NCI-H1417 (cell line): ENCODE measurements at places on chromosomes 5 and 9.
A peak's percentile ranks its signal among the peaks of the same experiment; 100 is the strongest.

DNA sequence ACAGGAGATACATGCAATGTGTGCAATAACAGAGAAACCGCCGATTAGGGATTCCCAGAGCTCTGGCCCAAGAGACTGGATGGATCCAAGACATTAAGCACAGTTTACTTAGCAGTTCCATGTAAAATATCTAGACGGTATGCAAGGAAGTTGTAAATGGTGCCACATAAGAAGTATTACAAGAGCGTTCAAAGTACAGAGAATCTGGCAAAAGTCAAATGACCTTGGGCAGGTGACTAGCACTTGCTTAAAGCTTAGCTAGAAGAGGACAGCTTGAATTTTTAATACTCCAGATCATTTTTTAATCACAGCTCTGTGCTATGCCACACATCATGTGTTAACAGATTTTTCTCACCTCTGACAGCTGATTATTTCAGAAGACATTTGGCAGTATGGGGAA, 72.3 kb upstream of the TNPO1 start:
- no peak for DNase-seq

GRCh38 chr9:37283730-37284325, 138.7 kb upstream of the GRHPR start:
- no peak for DNase-seq

DNA sequence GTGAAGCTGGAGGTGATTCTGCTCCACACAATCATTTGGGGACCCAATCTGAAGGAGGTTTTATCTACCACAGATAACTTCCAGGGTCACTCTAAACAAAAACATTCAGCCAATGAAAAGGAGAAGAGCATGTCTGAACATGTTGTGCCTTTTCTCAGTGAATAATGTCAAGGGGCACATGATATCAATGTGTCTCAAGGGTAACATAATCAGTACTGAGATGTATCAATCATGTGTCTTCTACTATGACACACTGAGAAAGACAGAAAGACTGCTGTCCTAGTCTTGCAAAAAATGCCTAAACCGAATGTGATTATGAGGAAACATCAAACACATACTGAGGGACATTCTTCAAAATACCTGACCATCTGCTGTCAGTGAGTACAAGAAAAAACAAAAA, 25.4 kb upstream of the RASA1 start:
- DNase-seq: no peak

DNA sequence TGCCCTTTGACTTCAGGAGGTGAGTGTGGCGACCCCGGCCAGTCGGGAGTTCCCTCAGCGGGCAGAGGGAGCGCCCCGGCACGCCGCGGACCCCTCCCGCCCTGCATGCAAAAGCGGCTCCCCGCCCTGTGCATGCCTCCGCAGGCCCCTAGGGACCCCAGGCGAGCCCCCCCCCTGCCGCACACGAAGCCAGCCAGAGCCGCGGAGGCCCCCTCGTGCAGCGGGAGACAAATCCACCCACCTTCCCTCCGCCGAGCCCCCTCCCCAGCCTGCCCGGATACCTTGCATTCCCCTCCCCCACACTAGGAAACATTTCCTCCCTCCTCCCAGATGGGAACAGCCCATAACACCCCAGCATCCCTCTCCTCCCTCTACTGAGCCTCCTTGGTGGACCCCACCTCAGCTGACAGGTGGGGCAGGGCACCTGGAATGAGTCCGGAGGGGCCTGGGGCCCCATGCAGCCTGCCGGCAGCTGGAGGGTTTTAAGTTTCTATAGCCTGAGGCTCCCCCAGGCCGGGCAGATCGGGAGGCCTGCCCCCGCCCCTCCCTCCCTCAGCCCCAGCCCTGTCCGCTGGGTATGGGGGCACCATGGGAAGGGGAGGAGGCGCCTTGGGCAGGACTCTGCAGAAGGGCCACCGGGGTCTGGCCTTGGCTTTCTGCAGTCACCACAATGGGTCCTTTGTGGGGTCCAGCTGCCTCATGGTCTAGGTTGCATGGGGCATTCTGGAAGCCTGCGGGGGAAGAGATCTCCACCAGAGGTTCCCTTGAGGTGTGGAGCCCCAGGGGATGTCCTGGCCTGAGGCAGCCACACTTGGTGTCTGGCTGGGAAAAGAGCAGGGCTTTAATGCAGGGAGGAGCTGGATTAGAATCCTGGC, 601 bp downstream of the ERGIC1 start:
- peak; percentile 38 for DNase-seq

DNA sequence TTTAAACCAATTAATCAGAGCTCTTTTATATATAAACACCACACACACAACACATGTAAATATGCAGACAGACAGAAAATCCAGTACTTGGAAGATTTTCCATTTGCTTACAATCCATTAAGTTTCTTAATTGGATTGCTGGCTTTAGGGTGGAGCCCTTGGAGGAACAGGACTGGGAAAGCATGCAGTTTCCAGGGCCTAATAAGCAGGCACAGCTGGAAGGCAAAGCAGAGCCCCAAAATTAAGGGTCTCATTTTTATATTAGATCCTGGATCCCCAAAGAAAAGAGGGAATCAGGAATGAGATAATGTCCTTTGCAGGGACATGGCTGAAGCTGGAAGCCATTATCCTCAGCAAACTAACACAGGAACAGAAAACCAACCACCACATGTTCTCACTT, 13.1 kb upstream of the SMC2 start:
- DNase-seq: no peak

DNA sequence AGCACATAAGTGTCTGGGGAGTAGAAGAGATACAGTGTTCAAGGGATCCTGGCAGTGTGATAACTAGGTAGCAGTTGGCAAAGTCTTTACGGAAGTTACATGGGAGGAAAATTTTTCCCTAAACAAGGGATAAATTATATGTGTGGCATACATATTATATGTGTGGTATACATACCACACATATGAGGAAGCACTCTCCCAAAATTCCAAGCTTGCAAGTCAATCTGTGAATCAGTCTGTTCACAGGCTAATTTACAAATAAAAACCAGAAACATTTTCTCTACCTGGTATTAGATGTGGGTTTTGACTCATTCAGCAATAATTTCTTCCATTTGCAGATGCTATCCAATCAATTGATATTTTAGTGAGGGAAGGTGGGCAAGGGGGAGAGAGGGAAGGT, 110.0 kb downstream of the ISOC1 start:
- no peak for DNase-seq

- DNase-seq: peak; percentile 19
Observed at GRCh38 chr9:70392189-70392588, 22.3 kb downstream of the KLF9 start.

DNA sequence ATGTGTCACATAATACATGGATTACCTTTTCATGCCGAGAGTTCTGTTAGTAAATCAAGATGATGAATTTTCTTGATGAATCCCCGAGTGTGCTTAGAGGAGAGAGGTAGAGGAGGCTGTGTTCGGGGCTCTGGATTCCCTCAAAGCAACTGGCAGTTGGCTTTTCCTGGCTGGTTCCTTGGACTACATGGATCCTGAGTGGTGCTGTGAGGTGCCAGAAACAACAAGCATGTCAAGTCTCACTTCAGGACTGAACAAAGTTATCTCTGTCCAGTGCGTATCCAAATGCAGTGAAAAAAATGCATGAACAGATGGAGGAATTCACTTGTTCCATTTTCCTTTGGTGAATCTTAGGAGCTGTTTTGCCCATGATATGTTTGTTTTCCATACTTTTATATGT, 231.7 kb downstream of the FBXL7 start:
- no peak for DNase-seq

GRCh38 chr5:173205916-173206315, 29.1 kb downstream of the NKX2-5 start:
- DNase-seq: no peak

DNA sequence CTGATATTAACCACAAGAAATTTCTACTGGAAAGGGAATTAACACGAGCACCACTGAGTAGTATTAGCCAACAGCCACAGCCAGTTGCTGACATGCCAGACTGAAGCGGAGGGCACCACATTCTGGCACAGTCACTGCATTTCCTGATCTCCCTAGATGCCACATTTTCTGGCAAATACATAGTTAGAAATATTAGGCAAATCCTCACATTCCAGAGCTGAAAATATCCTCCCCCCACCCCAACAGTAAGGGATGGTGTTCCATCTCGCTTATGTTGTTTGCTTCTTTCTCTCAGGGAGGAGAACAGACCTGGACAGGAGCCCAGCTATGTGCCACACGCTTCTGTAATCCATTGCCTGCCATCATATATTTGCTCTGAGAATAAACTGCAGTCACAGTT, 32.8 kb upstream of the MCTP1 start:
- DNase-seq: no peak

DNA sequence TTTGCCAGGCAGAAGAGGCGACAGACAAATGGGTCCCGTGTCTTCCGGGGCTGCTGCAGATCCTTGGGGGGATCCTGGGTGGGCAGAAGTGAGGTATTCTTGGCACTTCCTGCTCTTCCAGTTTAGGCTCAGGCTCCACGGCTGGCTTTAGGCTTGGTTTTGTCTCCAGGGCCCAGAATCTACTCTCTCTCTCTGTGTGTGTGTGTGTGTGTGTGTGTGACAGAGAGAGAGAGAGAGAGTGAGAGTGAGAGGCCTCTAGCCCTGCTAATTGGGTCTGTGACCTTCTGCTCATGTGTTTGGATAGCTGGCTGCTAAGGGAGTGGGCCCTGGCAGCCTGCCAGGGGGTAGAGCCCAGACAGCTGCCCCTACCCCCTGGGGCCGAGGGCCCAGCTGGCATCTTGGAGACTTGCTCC, 39.3 kb downstream of the CRB2 start:
- peak; percentile 97 for DNase-seq

DNA sequence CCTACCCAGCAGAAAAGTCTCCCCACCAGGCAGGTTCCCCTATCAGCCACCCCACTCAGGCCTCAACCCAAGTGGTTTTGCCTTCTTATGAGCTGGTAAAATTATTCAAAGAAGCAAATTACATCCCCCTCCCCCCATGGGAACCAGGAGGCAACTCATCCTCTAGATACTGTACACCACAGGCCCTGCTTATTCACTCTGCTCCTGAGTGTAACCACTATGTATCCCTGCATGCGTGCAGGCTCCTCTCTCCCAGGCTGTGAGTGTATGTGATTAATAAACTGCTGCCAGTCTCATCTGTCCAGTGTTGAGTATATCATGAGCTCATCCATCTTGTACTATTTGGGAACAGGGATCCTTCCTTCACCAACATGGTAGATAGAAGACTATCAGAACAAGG, 8.6 kb downstream of the KCTD16 start:
- no peak for DNase-seq

DNA sequence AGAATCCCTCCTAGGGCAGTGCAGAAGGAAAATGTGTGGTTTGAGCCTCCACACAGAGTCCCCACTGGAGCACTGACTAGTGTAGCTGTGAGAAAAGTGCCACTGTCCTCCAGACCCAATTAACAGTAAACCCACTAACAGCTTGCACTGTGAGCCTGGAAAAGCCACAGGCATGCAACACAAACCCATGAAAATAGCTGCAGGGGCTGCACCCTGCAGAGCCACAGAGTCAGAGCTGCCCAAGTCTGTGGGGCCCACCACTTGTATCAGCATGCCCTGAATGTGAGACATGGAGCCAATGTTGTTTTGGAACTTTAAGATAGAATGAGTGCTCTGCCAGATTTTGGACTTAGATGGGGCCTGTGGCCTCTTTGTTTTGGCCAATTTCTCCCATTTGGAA, 119.8 kb upstream of the CDH9 start:
- no peak for DNase-seq

GRCh38 chr5:145678255-145678654, 156.9 kb downstream of the PRELID2 start:
- DNase-seq: no peak

- no peak for DNase-seq
Observed at GRCh38 chr9:6894135-6894534, 136.4 kb downstream of the KDM4C start.

GRCh38 chr5:173480896-173481295, 135.6 kb downstream of the BOD1 start:
- DNase-seq: no peak

- no peak for DNase-seq
Observed at GRCh38 chr5:32210151-32210550, 36.0 kb upstream of the GOLPH3 start.

- no peak for DNase-seq
Observed at GRCh38 chr5:144207875-144208444, 37.3 kb downstream of the KCTD16 start.

- DNase-seq: no peak
Observed at GRCh38 chr5:147055850-147056566, 177.5 kb upstream of the PPP2R2B start.

DNA sequence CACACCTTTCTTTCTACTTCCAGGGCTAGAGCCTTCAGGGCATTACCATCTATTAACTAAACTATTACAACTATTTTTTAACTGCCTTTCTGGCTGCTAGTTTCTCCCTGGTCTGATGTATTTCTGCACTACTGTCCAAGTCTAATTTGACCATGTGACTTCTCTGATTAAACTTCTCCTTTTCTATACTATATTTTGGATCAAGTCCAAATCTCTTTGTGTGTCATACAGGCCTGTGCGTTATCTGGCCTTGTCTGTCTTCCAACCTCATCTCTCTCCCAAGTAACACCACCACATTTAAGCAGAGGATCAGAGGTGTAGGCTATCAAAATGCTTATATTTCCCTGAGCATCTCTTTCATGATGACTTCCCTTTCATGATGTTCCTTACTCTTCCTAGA, 47.2 kb upstream of the OR13F1 start:
- DNase-seq: no peak

DNA sequence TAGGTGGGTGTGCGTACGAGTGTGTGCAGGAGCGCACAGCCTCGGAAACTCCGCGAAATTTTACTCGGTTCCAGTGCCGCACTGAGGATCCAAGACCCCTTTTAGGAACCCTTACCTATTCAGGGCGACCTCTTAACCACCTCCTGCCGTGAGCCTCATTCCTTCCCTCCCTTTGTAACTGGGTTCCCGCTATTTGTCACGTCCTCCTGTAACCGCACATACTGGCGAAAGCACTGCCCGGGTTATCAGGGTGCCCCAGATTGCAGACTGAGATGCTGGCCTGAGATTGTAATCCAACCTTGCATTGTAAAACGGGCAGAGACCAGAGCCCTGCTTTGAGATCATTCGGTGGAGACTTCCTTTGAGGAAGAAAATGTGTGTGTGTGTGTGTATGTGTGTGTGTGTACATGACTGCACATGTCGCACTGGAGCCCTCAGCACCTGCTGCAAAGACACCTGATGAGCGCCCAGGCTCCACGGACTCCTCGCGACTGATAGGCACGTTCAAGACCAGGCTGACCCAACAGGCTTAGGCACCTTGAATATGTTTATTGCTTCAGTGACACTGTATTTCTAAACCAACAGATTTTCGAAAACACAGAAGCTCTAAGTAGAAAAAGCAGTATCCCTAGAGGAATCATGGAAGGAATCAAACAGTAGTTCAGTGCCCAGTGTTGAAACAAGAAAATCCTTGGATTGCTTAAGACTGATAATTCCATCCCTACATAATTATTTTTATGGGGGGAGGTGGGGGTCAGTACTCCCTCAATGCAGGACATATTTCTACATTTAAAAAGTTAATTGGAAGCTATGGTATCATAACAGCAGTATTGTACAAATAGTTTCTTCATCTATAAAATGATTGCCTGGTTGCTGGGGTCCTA, 86.5 kb upstream of the TNFAIP8 start:
- DNase-seq: peak; percentile 81

GRCh38 chr5:177402271-177403043, 2.0 kb upstream of the PFN3 start:
- peak; percentile 82 for DNase-seq
